ENCODE measurements at places on chromosomes 11 and 22.
A peak's percentile ranks its signal among the peaks of the same experiment; 100 is the strongest.

- no peak for DNase-seq
Observed at GRCh38 chr11:35165030-35165422, 26.1 kb downstream of the CD44 start.

DNA sequence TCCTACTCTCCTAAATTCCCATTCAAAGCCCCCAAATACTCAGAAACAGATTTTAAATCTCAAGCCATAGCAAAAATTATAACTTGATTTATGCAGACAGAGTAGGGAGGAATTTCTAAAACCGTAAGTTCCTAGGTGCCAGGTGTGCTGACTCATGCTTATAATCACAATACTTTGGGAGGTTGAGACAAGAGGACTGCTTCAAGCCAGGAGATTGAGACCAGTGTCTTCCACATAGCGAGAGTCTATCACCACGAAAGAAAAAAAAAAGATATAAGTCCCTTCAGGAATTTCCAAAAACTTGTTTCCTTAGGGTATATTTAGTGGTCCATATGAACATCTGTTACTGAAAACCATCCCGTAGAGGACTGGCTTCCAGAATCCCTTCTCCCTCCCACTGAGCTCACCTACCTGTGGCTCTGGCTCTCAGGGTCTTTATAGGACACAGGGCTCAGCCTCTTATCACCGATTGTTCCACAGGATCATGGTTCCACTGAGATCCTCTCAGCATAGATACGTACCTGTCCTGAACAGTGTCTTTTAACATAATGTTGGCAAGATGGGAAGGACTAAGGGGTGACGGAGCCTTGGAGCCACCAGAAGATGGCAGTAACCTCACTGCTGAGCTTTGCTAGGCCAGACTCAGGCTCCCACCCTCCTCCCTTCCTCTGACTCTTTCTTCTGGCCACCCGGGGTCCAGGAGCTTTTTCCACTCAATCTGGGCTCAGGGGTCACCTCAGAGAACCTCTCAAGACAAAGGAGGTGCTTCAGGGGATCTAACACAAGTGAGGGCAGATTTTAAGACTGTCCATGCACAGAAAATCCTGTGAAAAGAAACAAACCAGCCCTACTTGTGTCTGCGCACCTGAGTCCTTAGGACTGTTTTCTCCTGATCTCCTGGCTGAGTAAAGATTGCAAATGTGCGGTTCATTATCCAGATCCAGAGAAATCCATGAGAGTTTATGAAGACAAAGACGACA lies 117.5 kb upstream of the TOP3B start:
- DNase-seq, result no peak

DNA sequence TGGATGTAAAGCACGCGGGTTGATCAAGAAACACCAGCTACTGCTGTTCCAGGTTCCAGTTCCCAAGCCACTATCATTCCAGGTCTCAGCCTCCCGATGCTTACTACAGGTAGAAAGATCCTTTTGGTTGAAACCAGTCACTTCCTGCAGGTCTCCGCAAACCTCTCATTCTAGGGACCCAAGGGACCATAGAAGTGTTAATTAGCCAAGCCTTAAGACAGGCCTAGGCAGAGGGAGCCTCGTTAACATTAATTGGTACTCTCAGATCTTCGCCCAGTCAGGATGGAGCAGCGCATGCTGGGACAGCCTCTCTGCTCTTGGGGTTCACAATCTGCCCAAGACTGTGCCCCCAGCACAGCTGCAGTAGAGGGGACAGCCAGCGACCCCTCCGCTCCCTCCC lies 11.2 kb upstream of the OAF start:
- DNase-seq, result no peak

DNA sequence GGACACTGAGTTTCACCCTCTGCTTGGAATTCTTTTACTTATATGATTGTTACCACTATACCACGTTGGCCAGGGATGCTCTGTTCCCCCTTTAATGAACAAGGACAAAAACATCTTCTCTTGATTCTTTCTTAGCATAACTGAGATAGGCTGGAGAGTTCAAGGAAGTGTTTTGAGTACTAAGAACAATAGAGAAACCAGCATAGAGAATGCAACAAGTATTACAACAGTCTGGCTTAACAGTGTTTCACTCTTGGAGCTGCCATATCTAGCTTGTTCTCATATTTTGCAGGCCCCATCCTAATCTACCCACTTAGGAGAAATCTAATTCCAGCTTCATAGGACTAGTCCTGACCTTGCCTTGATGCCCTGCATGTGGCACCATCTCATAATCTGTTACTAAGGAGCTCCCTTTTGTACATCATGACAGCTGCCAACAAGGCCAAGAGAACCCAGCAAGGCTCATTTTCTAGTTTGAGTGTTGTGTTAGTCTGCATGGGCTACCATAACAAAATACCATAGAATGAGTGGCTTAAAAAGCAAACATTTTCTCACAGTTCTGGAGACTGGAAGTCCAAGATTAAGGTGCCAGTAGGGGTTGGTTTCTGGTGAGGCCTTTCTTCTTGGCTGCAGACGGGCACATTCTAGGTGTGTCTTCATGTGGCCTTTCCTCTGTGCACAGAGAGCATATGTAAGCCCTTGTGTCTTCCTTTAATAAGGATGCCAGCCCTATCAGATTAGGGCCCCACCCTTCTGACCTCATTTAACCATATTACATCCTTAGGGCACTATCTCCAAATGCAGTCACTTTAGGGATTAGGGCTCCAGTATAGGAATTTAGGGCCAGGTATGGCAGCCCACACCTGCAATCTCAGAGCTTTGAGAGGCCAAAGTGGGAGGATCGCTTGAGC lies 37.8 kb downstream of the PACS1 start:
- DNase-seq, result no peak

DNA sequence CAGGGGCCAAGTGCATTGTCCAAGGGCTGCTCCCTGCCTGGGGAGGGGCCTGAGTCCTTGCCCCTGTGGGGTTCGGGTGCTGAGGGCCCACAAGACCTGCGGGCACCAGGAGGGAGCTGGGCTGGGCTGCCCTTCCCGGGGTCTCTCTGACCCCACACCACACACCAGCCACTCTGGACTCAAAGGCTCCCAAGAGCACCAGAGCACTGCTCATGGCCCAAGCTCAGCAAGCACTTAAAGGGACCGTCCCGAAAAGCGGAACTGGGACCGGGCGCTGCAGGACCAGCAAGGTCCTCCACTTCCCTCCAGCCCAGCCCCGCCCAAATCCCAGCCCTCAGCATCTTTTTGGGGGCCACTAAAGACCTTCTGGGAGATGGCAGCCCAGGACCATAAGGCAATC lies 5.3 kb downstream of the LSP1 start:
- no peak for DNase-seq

- no peak for DNase-seq
Observed at GRCh38 chr11:122423886-122424285, 231.6 kb upstream of the UBASH3B start.

GRCh38 chr11:78465169-78465942 lies 47.7 kb upstream of the GAB2 start:
- DNase-seq, result no peak

DNA sequence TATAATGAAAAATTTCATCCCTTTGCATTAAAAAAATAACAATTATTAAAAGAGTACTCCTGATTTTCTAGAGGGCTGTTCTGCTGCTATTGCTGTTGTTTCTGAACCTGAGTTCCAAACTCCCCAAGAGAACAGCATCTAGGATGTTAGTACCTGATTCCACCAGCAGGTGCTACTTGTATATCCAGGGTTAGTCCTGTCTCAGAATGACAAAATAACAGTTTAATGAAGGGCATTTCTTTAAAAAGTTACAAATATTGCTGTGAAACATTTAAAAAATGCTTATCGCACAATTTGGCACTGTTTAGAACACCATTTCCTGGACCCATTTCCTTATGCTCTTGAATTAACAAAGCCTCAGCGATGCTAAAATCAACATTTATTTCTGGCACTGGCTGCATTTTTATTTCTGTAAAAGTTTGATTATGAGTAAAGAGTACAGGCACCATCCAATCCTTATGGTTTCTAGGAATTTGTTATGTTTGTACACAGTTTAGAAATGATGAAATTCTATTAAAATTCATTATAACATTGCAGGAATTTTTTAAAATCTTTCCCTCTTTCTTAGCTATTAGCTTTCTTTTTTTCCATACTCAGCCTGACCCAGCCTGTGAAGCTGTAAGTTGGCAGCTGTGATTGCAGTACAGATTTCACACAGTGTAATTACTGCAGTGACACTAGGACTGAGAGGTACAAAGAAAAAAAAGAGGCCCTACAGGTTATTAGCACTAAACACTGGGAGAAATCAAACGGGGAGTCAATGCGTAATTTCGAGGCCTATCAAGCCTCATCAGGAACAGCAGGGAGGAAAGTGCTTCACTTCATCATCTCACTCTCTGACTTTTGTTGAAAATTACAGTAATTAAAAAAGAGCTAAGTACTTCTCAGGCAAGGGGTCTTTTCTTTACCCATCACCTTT lies 208.8 kb downstream of the DCDC1 start:
- DNase-seq, result no peak

- no peak for DNase-seq
Observed at GRCh38 chr11:57466680-57467079, 6.4 kb downstream of the RTN4RL2 start.

- peak; percentile 48 for DNase-seq
Observed at GRCh38 chr11:27700351-27701301, at the start of gene BDNF. TSS of gene BDNF (minus strand) at chr11:27700455. CDS start at chr11:27658564, 41,891 bp downstream.

- DNase-seq, result no peak
Observed at GRCh38 chr11:69335781-69336405, 41.9 kb downstream of the MYEOV start.

DNA sequence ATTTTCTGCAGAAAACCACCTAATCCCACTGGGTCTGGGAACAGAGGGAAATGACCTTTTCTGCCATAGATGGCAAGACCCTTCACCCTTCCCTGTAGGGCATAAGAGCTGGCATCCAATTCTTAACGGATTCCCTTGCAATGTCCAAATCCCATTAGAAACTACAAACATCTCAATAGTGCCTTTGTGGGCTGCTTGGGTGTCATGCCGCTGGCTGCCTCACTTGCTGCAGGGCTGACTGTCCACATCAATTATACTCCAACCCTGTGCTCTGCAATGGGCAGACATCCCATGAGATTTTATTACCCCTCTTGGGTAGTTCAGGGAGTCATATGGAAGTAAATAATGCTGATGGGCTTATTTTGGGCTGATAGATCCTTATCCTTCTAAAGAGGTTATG lies 7.3 kb downstream of the GRAP2 start:
- no peak for DNase-seq

GRCh38 chr11:35419830-35420333 lies 524 bp upstream of the SLC1A2 start:
- no peak for DNase-seq

- no peak for DNase-seq
Observed at GRCh38 chr11:69010361-69010891, 2.6 kb downstream of the MRGPRF start.

DNA sequence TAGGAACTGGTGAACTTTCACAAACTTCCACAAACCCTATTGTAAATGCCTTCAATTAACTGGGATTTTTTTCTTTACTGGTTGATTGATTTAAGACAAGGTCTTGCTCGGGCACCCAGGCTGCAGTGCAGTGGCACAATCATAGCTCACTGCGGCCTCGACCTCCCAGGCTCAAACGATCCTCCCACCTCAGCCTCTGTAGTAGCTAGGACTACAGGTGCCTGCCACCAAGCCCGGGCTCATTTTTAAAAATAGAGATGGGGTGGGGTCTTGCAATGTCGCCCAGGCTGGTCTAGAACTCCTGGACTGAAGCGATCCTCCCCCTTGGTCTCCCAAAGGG lies 35.7 kb upstream of the POLA2 start:
- no peak for DNase-seq

GRCh38 chr11:1906611-1907423 lies 12.7 kb upstream of the TNNT3 start:
- DNase-seq, result no peak

DNA sequence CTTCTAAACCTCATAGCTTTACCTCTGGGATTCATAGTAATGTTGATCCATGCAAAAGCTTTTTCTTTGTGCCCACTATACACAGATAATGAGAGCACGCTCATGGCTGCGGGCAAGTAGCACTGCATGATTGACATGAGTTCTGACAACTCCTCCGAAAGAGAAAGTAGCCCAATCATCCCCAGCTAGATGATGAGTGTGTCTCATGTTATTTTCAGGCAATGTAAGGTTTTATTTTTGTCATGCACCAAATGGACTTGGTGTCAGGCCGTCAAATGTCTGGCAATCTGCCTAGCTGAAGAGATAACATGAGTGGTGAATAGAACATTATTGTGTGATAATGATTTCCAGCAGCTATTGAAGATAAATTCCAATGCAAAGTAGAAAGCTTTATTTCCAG lies 662.6 kb downstream of the NTM start:
- DNase-seq, result no peak

- no peak for DNase-seq
Observed at GRCh38 chr22:29559853-29560252, 6.3 kb upstream of the THOC5 start.

DNA sequence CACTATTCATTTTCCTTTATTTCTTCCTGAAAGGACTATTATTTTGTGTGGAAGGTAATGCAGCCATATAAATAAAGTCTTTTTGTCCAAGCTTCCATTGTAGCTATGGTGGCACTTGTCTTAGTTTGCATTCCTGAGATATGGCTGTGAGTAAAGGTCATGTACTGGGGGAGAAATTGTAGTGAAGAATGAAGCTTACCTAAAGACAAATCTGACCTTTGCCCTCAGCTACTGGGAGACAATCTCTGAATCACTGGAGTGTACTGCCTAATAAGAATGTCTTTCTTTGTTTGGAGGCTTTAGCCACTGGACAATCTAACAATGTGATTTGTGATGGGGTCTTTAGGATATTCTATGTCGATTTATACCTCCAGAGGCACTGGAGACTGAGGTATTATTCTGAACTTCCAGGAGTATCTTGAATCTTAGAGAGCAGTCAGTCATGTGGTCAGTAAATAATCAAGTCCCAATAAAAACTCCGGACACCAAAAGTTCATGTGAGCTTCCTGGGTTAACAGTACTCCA lies 39.7 kb upstream of the OR5AK2 start:
- DNase-seq, result no peak

- no peak for DNase-seq
Observed at GRCh38 chr11:12662101-12662689, 12.0 kb upstream of the TEAD1 start.

DNA sequence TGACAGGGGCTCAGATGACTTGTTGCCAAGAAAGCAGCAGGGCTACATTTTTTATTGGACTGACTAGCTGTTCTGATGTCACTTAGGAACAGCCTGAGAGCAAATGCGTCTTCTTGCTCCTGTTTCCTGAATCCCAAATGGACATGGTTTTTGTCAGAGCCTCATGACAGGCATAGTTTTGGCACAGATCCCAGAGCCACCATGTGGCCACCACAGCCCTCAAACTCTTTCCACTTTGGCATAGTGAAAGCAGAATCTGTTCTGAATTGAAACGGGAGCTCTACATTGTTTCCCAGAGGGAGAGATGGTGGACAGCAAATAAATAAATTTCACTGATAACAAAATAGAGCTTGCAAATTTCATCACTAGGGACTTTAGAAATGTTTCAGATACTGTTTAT lies 222.2 kb downstream of the C11orf87 start:
- DNase-seq, result no peak

- DNase-seq, result no peak
Observed at GRCh38 chr11:3949125-3949524, 93.7 kb downstream of the STIM1 start.

- no peak for DNase-seq
Observed at GRCh38 chr22:49687333-49687732, 140.3 kb downstream of the BRD1 start.

All from GOT3 (cell line).